ENCODE measurements at places on chromosomes 12 and 14. TPM values are rescaled to one million over a fixed set of nuclear protein-coding genes. Genes with fewer than 3 reads are reported as not detected.

The KRT83 gene
- total RNA-seq, result 5.7 TPM

The CLEC4D gene
- total RNA-seq, result not detected

The KRT7 gene
- 5,590 TPM for total RNA-seq

The ZDHHC17 gene
- total RNA-seq, result 10.7 TPM

The SERPINA10 gene
- 0.05 TPM for total RNA-seq
